ENCODE measurements at places on chromosomes 3 and 15.

GRCh38 chr3:55569033-55569599 lies 82.0 kb upstream of the WNT5A start:
- DNase-seq, result no peak

GRCh38 chr3:24937228-24937627 lies 442.6 kb upstream of the THRB start:
- no peak for DNase-seq

GRCh38 chr3:65168547-65168946 lies 480.7 kb upstream of the ADAMTS9 start:
- DNase-seq, result no peak

GRCh38 chr3:89577637-89578530 lies 470.5 kb downstream of the EPHA3 start:
- DNase-seq, result no peak

GRCh38 chr3:104646196-104646595 lies 720.5 kb upstream of the ALCAM start:
- DNase-seq, result no peak

GRCh38 chr15:47603026-47603425 lies 114.3 kb upstream of the SEMA6D start:
- DNase-seq, result no peak

DNA sequence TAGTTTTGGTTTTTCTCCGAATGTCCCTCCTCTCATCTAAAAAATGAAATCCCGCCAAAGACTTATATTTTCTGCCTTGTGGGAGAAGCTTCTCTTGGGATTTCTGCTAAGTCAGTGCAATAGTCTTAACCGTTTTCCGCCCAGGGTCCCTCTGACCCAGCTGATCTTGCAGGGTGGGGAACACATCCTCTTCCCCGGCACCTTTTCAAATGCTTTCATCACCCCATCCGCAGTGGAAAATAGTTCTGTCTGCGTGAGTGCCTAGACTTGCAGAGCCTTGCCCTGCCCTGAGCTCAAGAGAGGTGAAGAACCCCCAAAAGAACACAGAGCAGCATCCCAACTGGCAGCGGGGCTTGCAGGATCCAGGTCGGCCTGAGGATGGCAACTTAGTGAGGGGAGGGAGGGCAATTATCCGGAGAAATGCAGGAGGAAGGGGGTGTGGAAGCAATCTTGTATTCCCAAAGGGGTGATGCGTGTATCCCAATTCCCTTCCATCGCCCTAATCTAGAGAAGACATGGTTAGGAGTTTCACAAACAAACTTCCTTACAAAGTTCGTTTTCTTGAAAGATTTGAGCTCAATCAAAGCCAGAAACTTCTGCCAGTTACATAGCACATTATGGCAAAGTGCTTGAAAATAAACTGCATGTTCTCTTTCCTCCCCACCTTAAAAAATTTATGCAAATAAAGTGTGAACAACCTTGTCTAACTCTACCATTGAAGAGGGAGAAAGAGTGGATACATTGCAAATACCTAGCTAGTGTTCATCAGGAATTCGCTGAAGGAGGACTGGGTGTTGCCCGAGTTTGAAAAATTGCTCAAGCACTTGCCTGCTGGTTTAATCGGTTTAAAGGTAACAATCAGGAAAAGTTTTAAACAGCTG lies 79.9 kb downstream of the NR2F2 start:
- no peak for DNase-seq

DNA sequence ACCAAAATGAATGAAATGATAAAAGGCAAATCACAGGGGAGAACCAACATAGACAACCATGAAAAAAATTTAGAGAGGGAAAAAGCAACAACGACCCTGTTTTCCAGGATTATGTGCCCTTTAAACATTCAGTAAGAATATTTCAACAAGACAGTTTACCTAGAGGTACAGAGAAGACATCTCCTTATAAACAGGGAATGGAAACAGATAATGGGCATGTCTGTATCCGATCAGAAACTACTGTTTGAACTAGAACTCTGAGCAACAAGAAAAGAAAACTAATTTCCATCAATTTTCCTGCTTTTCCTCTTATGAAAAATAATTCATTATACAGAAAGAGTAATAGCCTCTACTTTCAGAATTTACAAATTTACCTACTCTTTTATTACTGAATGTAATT lies 39.3 kb downstream of the DLG1 start:
- DNase-seq, result no peak

- no peak for DNase-seq
Observed at GRCh38 chr3:111568911-111569310, 26.2 kb downstream of the ZBED2 start.

DNA sequence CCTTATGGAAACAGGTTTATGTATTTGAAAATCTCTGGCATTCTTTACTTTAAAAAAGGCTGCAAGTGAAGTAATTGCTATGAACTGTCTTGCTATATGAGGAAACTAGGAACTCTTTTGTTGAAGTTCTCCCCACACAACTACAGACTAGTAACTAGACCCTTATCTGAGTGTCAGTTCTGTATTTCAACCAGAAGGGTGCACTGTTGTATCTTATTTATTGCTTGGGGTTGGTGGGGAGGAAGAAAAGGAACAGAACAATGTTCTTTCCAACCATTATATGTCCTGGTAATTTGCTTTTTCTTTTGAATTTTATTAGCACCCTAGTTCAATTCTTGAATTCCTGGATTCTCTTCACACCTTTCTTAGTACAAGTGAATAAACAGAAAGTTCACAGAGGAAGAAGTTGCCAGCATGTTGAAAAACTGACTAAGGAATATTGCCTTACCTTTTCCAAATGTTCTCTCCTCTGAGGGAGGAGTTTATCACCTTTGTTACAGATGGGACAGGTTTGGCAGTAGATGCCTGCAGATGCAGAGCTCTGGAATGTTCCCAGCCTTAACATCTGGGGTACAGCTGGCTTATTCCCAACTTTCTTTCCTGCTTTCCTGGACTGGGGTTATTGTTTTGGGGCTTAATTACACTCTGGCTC lies 162.4 kb upstream of the CFAP20DC start:
- no peak for DNase-seq

DNA sequence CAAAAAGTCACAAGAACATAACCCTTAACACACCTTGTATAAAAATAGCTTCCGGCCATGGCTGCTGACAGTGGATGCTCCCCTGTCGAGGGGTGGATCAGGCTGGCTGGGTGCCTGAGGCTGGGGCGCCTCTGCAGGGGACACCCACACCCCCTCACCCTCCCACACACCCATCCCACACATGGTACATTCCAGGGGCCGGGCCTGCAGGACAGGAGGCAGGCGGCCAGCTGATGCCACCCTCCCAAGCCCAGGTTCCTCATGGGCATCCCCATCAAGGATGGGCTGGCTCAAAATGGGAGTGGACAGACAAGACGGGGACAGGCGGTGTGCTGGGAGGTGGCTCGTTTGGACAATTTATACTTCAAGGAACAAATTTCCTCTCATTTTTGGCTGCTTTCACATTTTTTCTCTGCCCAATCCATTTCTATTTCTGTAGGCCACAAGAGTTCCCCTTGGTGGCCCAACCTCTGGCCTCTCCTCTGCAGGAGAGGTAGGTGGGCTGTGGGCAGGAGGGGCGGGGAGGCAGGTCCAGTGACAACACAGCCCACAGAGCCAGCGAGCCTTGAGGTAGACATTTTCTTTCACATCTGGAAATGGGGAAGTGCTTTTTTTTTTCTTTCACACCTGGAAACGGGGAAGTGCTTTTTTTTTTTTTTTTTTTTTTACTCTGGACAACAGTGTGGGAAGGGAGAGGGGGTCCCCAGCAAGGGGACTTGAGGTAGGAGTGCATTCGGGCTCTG lies 23.3 kb downstream of the RNU5B-1 start:
- no peak for DNase-seq

- no peak for DNase-seq
Observed at GRCh38 chr3:11658180-11658579, 14.5 kb upstream of the VGLL4 start.

- DNase-seq, result no peak
Observed at GRCh38 chr3:12878141-12878574, 36.8 kb upstream of the RPL32 start.
